ENCODE measurements at places on chromosomes 4 and X. TPM values are rescaled to one million over a fixed set of nuclear protein-coding genes. Genes with fewer than 3 reads are reported as not detected.

SATL1 gene
- not detected for total RNA-seq

PALLD gene
- total RNA-seq: 6.5 TPM

PLRG1 gene
- total RNA-seq: 66.1 TPM

KLF8 gene
- total RNA-seq: 0.13 TPM

SMIM10L2A gene
- total RNA-seq: 0.36 TPM

HDX gene
- total RNA-seq: 5.3 TPM

LEF1 gene
- 0.54 TPM for total RNA-seq

PPP2R2C gene
- total RNA-seq: 26.7 TPM

PAK3 gene
- total RNA-seq: 0.15 TPM

CXCL3 gene
- total RNA-seq: 0.23 TPM

UGT2B15 gene
- total RNA-seq: 0.13 TPM

CCNA2 gene
- 31.8 TPM for total RNA-seq

GRCh38 chr4:33650036-33650435, 2594.3 kb downstream of the ARAP2 start:
- DNase-seq: no peak

GRCh38 chr4:113103556-113103955, 54.1 kb downstream of the ANK2 start:
- no peak for DNase-seq

- DNase-seq: no peak
Measured at GRCh38 chr4:47704693-47705325, 133.1 kb downstream of the CORIN start.

DNA sequence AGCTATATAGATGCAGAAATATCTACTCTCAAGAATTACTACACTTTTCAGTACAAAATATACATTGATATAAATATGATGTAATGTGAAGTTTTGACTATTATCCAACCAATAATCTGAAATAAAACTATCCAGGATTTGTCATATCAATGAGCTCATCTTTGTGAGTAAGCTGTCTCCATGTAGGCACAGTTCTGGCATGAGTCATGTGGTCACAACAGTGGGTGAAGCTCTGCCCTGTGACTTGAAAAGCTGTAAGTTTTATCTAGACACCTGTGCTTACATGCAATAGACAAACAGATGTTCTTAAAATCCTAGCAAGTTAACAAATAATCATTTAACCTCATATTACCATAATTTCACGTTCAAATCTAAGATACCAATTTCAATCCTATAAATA, 192.7 kb downstream of the GABRG1 start:
- no peak for DNase-seq

- DNase-seq: no peak
Measured at GRCh38 chr4:79273915-79274314, 51.9 kb downstream of the NAA11 start.

DNA sequence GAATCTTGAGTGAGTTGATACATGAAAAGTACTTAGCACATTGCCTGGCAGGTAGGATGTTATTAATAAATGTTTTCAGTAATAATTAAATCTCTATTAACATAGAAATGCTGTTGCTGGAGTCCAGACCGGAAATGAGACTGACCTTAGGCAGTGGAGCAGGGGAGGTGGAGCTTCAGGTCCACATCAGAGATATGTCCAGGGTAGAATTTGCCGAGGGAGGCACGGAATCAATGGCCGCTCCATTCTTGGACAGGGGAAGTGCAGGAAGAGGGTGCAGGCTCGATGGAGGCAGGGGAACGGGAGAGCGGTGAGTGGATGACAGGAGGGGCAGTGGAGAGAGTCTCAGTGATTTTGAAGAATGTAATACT, 107.3 kb downstream of the GATB start:
- DNase-seq: no peak

GRCh38 chr4:151462554-151462953, 53.6 kb downstream of the FHIP1A start:
- no peak for DNase-seq

- DNase-seq: no peak
Measured at GRCh38 chr4:98951710-98952109, 22.8 kb upstream of the EIF4E start.

GRCh38 chrX:9249051-9249846, 215.3 kb upstream of the FAM9B start:
- DNase-seq: no peak

DNA sequence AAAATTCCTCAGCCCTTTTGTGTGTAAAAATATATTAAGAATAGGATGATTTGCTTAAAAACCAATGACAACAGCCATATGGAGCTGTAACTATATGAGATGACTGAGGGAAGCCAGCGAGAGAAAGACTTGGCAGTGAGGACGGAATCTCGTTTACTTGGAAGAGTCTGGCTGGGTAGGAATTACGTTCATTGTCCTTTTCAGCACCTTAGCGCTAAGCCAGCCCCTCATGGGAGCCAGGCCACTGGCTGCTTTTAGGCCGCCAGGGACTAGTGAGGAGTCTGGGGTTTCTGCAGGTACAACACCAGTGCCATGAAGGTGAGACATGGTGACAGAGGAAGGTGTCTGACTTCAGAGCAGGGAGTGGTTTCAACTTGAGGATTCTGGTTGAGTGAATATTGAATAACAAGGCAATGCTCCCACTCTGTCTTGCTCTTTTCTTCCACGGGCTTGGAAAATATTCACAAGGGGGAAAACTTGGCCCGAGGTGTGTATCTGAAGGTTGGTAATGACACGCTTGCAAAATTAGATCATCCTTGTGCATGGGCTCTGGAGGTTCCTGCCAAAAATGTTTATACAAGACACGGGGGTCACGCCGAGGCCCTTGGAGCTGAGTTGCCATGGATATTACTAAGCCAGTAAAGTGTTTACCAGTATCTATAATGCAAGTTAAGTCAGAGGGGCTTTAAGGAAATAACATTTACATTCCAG, 17.4 kb downstream of the KLF3 start:
- DNase-seq: no peak

DNA sequence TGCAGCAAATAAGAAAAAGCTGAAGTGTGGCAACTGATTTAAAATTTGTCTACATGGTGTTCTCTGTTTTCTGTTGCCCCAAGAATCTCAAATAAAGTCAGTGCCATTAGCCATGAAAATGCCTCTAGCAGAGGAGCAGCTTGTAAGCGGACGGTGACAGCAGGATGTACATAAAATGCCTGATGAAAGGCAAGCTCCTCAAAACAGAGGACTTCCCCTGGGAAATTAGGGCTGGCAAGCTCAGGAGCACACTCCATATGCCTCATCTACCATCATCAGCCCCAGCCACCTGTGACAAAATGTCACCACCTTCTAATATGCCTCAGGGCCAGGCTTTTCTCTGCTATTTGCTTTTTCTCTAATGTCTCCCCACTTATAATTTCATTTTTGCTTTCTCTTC, 54.5 kb downstream of the ASB9 start:
- no peak for DNase-seq

DNA sequence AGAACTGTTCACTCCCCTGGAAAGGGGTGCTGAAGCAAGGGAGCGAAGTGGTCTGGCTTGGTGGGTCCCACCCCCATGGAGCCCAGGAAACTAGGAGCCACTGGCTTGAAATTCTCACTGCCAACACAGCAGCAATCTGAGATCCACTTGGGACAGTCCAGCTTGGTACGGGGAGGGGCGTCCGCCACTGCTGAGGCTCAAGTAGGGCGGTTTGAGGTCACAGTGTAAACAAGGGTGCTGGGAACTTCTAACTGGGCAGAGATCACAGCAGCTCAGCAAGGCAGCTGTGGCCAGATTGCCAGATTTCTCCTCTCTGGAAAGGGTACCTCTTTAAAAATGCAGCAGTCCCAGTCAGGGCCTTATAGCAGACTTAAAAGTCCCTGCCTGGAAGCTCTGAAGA, 53.9 kb upstream of the GALNTL6 start:
- DNase-seq: no peak

- DNase-seq: no peak
Measured at GRCh38 chr4:76251441-76252270, at the start of gene FAM47E. FAM47E (plus strand) TSS chr4:76251721; CDS start chr4:76251747, 26 bp downstream.

- DNase-seq: no peak
Measured at GRCh38 chr4:142366769-142367181, 479.3 kb downstream of the INPP4B start.

- DNase-seq: no peak
Measured at GRCh38 chrX:1387141-1387776, 4.7 kb downstream of the SLC25A6 start.

DNA sequence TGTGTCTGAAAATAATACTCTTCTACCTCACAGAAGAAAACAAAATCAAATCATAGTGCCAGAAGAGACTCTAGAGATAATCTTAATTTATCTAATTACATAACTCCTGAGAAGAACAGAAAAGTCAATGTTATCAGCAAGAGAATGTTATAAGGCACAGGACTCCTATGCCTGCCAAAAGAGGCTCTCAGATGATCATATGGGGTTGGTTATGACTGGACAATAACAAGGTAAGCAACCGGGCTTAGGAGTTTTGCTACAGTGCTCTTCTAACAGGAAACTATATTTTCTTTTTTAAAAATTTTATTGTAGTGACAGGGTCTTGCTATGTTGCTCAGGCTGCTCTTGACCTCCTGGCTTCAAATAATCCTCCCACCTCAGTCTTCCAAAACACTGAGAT, 3.5 kb upstream of the C4orf17 start:
- DNase-seq: no peak

DNA sequence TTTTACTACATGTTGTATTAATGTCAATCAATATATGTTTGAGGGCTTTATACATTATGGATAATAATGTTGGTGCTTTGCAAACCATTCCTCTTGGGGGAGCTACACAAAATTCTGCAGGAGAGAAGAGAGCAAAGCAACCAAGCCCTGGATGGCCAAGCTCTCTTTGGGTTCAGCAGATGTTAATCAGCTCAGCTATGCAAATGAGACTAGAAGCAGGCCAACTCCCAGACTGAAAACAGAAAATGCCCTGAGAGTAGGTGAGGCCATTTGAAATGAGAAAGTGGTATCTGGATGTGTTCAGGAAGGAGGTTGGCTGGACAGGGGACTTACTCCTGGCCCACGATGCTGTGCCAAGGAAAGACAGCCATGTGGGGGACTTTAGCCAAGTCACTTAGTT, 387.0 kb downstream of the BCOR start:
- DNase-seq: no peak

DNA sequence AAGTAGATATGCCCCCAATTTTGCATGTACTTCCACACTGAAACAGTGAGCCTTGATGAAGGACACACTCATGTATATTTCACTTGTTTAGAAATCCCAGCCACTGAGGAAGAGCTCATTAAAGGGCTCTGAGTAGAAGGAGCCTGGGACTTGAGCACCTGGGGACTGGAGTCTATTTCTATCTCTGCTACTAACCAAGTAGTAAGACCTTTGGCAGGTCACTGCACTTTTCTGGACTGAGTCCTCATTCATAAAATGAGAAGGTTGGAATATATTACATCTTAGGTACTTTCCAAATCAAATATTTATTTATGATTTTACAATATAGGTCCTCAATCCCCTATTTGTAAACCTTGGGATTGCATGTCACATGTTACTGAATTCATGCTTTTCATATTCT, 78.2 kb upstream of the C4orf54 start:
- DNase-seq: no peak

GRCh38 chr4:146256328-146256727, 42.0 kb downstream of the REELD1 start:
- no peak for DNase-seq
